ENCODE measurements at places on chromosomes 5 and 9. TPM values are rescaled to one million over a fixed set of nuclear protein-coding genes. Genes with fewer than 3 reads are reported as not detected.

DNA sequence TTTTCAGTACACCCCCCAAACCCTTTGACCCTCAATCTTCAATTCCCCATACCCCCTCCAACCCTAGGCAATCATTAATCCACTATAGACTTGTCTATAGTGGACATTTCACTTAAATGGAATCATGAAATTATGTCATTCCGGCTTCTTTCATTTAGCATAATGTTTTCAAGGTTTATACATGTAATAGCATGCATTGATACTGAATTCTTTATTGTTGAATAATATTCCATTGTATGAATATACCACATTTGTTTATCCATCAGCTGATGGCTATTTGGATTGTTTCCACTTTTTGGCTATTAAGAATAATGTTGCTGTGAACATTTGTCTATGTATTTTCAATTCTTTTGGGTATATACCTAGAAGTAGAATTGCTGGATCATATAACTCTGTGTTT is 238.8 kb downstream of the PDE4D start:
- no peaks in the 10 kb centered on the region for H3K36me3 ChIP-seq
- H3K4me1 ChIP-seq, result peaks cover 5% of the 10 kb centered on the region
- H3K27ac ChIP-seq, result no peak overlapping the region
- no peak overlapping the region for H3K4me3 ChIP-seq
- no peaks in the 10 kb centered on the region for H3K27me3 ChIP-seq

DNA sequence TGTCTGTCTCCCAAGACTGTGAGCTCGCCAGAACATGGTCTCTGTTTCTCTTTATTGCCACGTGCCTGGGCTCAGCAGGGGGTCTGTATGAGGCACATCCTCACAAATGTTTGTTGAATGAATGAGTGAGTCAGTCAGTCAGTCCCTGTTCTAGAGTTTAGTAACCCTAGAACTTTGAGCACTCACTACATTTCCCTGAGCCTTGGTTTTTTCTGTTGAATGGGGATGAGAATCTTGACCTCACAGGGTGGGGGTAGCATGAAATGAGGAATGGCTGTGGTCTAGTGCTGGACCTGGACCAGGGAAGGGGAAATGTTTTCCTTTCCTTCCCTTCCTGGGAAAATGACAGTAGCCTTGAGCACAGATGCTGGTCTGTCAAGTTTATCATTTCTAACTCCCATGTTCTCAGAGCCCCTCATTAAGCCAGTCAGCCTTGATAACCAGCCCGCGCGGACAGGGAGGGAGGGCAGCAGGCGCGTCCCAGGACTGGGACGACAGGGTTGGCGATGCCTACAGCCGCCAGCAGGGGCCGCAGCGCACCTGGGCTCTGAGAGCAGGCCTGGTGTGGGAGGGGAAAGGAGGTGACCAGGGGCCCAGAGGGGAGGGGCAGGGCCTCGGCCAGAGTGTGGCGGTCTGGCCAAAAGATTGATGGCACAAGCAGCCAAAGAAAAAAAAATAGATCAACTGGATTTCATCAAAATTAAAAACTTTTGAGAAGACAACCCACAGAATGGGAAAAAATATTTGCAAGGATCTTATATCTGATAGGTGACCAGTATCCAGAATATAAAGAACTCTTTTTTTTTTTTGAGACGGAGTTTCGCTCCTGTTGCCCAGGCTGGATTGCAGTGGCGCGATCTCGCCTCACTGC is 24.1 kb upstream of the WNK2 start:
- H3K4me1 ChIP-seq, result peaks cover 11% of the 10 kb centered on the region
- no peaks in the 10 kb centered on the region for H3K36me3 ChIP-seq

- no peak overlapping the region for H3K27ac ChIP-seq
- H3K4me3 ChIP-seq, result no peak overlapping the region
- no peak for DNase-seq
- H3K36me3 ChIP-seq, result no peaks in the 10 kb centered on the region
- H3K27me3 ChIP-seq, result no peaks in the 10 kb centered on the region
These were observed 331.0 kb upstream of the RGMB start for GRCh38 chr5:98442448-98442847.

DNA sequence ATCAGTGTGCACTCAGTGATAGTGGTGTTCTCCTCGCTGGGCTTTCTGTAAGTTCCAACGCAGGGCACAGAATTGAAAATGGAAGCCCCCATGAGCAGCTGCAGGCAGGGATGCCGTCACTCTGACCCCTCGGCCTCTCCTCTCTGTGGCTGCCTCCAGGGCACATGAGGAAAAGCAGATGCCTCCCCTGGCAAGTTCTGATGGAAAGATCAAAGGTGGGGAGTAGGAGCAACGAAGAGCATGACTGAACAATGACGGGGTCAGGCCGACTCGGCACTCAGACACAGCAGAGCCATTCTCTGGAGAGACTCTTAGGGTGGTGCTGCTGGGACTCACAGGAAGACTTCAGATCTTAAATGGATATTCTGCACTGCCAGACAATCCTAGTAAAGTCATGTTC is 65.6 kb upstream of the CKMT2 start:
- H3K4me3 ChIP-seq, result no peak overlapping the region
- H3K4me1 ChIP-seq, result peaks cover 25% of the 10 kb centered on the region
- peaks cover 19% of the 10 kb centered on the region for H3K36me3 ChIP-seq
- DNase-seq, result no peak
- H3K27ac ChIP-seq, result peak overlapping the region; percentile 39

DNA sequence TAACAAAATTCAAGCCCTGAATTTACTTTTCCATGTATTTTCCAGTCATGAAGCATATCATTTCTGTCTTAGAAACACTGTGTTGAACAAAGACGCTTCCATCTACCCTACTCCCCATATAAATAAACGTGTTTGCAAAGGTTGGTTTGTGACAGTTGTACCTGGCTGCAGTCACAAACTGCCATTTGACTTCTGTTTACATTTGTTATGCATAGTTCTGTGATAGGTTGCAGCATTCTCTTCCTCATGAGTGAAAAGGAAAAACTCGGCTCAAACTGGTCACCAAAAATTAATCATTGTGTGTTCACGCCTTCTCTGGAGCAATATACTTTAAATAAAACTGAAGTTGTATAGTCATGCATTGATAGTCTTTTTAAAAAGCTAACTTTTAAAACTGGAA is 69.3 kb upstream of the MOCS2 start:
- H3K4me1 ChIP-seq, result peaks cover 7% of the 10 kb centered on the region
- H3K36me3 ChIP-seq, result peaks cover 2% of the 10 kb centered on the region
- DNase-seq, result no peak
- peaks cover 15% of the 10 kb centered on the region for H3K27me3 ChIP-seq
- H3K4me3 ChIP-seq, result no peak overlapping the region

GRCh38 chr9:97505845-97506244 is 4.4 kb downstream of the TMOD1 start:
- H3K36me3 ChIP-seq, result peaks cover 6% of the 10 kb centered on the region
- no peak for DNase-seq
- H3K4me1 ChIP-seq, result peaks cover 7% of the 10 kb centered on the region
- H3K4me3 ChIP-seq, result no peak overlapping the region
- peaks cover 20% of the 10 kb centered on the region for H3K27me3 ChIP-seq

DNA sequence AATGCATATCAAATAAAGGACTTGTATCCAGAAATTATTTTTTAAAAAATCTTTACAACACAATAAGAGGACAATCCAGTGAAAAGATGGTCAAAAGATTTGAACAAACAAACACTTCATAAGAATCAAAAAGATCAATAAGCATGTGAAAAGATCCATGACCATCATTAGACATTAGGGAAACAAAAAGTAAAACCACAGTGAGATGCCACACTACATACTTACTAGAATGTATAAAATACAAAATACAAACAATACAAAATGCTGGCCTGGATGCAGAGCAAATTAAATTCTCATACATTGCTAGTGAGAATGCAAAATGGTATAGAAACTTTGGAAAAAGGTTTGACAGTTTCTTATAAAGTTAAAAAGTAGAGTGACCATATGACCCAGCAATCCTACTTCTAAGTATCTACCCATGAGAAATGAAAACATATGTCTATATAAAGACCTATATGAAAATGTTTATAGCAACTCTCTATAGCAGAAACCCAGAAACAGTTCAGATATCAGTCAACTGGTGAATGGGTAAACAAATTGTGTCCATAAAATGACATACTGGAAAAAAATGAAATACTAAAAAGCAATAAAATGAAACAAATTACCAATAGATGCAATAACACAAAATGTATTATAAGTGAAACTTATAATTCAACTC is 426.1 kb downstream of the RAB3C start:
- peaks cover 2% of the 10 kb centered on the region for H3K36me3 ChIP-seq
- no peaks in the 10 kb centered on the region for H3K27me3 ChIP-seq
- no peak overlapping the region for H3K4me3 ChIP-seq
- H3K27ac ChIP-seq, result peak overlapping the region; percentile 64

The GARIN3 gene
- not detected for total RNA-seq

The WNK2 gene
- total RNA-seq, result not detected

All from T-helper 17 cell (primary cell).